ENCODE measurements at places on chromosomes 16 and 17. TPM values are rescaled to one million over a fixed set of nuclear protein-coding genes. Genes with fewer than 3 reads are reported as not detected.
A peak's percentile ranks its signal among the peaks of the same experiment; 100 is the strongest.

DNA sequence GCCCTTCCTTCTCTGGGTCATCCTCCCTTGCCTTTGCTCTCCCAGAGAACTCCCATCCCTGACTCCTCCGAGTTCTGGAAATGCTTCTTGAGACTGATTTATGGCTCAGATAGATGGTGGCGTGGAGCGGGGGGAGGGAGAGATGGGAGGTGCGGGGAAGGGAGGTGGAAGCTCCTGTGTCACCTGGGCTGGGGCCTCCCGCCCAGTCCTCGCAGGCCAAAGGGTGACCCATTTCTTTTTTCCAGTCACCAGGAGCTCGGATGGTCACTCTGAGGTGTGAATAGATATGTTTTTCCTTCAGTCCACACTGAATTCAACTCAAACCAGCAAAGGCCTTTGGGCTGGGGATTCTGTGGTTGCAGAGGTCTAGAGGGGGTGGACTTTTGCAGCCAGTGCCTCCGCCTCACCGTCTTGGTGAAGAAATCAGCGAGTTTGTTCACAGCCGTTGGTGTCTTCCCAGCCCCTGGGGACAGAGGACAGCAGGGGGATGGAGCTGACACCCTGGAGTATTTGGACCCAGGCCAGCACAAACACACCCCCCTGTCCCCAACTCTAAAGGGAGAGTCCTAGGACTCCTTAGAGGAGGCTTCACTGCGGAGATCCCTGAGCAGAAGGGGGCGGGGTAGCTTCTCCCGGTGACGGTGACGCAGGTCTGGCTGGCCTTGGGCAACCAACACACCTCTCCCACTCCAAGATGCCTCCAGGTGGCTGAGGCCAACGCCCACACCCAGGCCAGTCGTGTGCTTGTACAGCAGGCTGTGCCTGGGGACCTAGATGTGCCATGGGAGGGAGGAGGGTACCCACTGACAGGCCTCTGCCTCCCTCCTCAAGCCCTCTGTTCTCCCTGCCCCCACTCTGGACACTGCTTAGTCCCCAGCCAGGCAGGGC lies 80.6 kb downstream of the AMFR start:
- no peaks in the 10 kb centered on the region for H3K36me3 ChIP-seq
- H3K27me3 ChIP-seq = no peaks in the 10 kb centered on the region
- no peak for DNase-seq
- no peaks in the 10 kb centered on the region for H3K4me1 ChIP-seq
- H3K4me3 ChIP-seq = no peak overlapping the region

DNA sequence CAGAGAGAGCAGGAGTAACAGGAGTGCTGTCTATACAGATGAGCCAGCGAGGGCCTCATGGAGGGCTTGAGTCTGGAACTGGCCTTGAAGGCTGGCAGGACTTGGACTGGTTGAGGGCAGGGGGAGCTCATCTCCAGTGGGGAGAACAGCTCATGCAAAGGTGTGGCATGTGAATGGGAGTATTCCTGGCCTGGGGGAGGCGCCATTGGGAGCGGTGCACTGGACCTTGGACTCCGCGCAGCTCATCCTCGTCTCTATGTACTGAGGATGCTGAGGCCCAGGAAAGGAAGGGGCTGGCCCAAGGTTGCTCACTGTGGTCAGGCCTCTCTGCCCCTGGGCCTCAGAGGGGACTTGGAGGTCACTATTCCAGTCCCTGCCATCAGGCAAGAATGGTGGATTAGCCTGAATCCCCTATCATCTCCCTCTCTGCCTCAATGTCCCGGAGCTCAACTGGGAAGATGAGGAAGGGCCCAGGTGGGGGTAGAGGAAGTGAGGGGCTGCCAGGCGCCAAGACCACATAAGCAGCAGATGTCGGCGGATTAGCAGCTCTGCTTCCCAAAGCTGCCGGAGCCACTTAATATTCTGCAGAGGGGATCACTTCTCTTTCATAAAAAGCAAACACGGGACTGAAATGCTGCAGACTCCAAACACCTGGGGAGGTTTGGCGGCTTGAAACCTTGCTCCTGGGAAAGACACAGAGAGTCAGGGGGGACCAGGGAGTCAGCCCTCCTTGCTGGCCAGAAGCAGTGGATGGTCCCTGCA lies 88.9 kb downstream of the SDK2 start:
- H3K27ac ChIP-seq = no peak overlapping the region
- H3K4me1 ChIP-seq = no peaks in the 10 kb centered on the region
- no peaks in the 10 kb centered on the region for H3K36me3 ChIP-seq
- no peak overlapping the region for H3K4me3 ChIP-seq

- peak; percentile 84 for DNase-seq
- H3K4me3 ChIP-seq = no peak overlapping the region
- H3K27me3 ChIP-seq = no peaks in the 10 kb centered on the region
- peaks cover 13% of the 10 kb centered on the region for H3K4me1 ChIP-seq
- no peak overlapping the region for H3K27ac ChIP-seq
These were observed 17.9 kb downstream of the GOSR2 start for GRCh38 chr17:46940692-46941404.

DNA sequence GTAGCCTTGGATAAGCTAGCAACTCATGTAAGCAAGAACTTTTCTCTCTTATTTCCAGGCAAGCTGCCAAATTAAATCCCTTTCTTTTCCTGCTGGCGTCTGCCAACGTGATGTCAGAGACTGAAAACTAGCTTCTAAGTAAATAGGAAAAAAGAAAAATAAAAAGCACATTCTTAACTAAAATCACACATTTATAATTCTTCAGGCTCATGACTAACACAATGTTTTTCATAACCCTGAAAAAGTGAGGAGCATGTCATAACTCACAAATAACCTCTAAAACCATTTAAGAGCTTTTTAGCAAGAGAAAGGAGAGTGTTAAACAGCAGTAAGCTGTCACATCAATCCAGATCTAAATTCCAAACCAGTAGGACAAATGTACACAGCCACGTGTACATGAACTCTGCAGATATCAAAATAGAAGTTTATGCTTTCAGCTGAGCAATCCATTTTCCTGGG lies 110.0 kb downstream of the N4BP1 start:
- peak; percentile 86 for DNase-seq
- H3K27ac ChIP-seq = peak overlapping the region; percentile 51
- peaks cover 26% of the 10 kb centered on the region for H3K4me1 ChIP-seq

GRCh38 chr17:79922116-79922601 lies 82.9 kb upstream of the CBX4 start:
- no peaks in the 10 kb centered on the region for H3K4me1 ChIP-seq
- DNase-seq = peak; percentile 33
- peak overlapping the region; percentile 48 for H3K4me3 ChIP-seq
- H3K36me3 ChIP-seq = no peaks in the 10 kb centered on the region

GRCh38 chr17:81686614-81687013 lies 2.8 kb downstream of the HGS start:
- H3K27me3 ChIP-seq = no peaks in the 10 kb centered on the region
- peaks cover 30% of the 10 kb centered on the region for H3K36me3 ChIP-seq
- H3K27ac ChIP-seq = no peak overlapping the region
- DNase-seq = no peak

GRCh38 chr17:79915850-79916430 lies 76.7 kb upstream of the CBX4 start:
- peak; percentile 55 for DNase-seq
- H3K27me3 ChIP-seq = peaks cover 9% of the 10 kb centered on the region
- H3K4me1 ChIP-seq = no peaks in the 10 kb centered on the region
- H3K4me3 ChIP-seq = no peak overlapping the region

DNA sequence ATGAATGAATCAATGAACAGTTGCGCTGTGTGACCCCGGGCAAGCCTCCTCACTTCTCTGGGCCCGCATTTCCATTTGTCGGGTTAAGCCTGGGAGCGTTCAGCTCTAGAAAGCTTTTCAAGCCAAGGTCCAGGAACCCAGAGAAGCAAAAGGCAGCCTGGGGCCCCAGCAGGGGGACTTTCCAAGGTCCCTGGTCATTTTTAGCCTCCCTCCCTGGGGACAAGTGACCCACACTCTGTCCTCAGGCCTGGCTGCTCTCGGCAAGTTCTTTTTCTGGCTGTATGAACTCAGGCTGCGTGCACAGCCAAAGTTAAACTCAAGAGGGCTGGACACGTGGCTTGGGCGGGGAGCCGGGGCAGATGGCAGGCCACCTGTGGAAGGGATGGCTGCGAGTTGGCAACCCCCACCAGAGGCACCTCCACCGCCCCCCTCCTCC lies 41.4 kb upstream of the CIBAR2 start:
- no peaks in the 10 kb centered on the region for H3K36me3 ChIP-seq
- DNase-seq = no peak
- no peak overlapping the region for H3K27ac ChIP-seq
- H3K27me3 ChIP-seq = no peaks in the 10 kb centered on the region

DNA sequence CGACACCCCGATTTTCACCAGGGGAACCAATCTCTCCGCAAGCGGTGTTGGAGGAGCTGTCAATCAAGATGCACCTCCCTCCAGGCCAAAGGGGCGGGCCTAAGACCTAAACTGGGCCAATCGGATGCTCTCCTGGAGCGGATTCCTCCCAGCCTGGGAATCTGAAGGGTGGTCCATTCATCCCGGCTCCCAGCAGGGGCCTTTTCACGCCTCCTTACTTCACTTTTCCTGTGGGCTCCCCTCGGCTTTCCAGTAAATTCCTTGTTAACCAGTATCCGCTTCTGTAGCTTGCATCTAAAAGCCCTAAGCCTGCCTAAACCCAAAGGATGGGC lies 17.1 kb downstream of the C16orf74 start:
- H3K27me3 ChIP-seq = no peaks in the 10 kb centered on the region
- no peak overlapping the region for H3K4me3 ChIP-seq
- H3K36me3 ChIP-seq = no peaks in the 10 kb centered on the region
- H3K27ac ChIP-seq = no peak overlapping the region
- H3K4me1 ChIP-seq = no peaks in the 10 kb centered on the region

DNA sequence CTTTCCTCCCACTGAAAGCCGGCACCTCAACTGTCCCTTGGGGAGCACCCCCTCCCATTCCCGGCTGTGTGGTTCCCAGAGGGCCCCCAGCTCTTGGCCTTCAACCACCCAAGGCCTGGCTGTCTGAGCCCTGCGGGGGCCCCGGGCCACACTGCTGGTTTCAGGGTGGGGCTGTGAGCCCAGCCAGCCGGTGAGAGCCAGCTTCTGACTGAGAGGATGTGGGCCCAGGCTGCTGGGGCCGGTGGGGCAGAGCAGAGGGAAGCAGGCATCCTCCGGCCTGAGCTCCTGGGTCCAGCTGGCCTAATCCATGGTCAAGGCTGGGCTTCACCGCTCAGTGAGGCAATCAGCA lies 875 bp upstream of the LGALS3BP start:
- DNase-seq = no peak
- no peaks in the 10 kb centered on the region for H3K36me3 ChIP-seq
- no peak overlapping the region for H3K27ac ChIP-seq

The KRTAP3-3 gene
- polyA plus RNA-seq = not detected

GRCh38 chr16:57723170-57723569 lies 12.4 kb upstream of the KATNB1 start:
- no peak overlapping the region for H3K27ac ChIP-seq
- no peaks in the 10 kb centered on the region for H3K27me3 ChIP-seq
- DNase-seq = peak; percentile 22
- H3K4me1 ChIP-seq = no peaks in the 10 kb centered on the region
- no peaks in the 10 kb centered on the region for H3K36me3 ChIP-seq

GRCh38 chr17:3557768-3558583 lies at the start of gene TRPV3:
Gene TRPV3 (minus strand): TSS chr17:3557812. CDS start chr17:3554850, 2,962 bp downstream.
- H3K27ac ChIP-seq = no peak within 1 kb of the TSS
- H3K4me1 ChIP-seq = 0 out of 2 replicates have a peak, but pooled peaks cover 3% of the 10 kb centered on the region
- H3K4me3 ChIP-seq = no peak within 1 kb of the TSS
- DNase-seq = peak; percentile 72
- H3K36me3 ChIP-seq = no peaks in the 10 kb centered on the region

The CEP20 gene
- 53.8 TPM for polyA plus RNA-seq

DNA sequence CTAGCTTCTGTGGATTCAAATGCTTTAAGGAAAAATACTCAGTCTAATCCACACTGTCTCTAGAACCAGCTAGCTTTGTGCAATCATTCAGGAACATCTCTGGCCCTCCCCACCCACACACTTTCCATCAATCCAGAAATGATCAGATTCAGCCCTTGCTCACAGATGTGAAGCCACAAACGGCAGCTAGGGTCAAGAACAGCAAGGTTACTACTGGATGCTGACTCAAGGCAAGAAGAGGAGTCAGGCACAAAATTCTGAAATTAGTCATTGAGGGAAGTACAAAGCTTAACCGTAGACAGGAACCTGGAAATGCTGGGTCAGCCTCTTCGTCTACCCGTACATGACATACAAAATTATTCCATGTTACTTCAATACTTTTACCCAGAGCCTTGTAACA lies 174.6 kb downstream of the CDH13 start:
- no peak overlapping the region for H3K27ac ChIP-seq
- no peak overlapping the region for H3K4me3 ChIP-seq
- H3K4me1 ChIP-seq = peaks cover 12% of the 10 kb centered on the region
- H3K27me3 ChIP-seq = no peaks in the 10 kb centered on the region
- H3K36me3 ChIP-seq = no peaks in the 10 kb centered on the region

DNA sequence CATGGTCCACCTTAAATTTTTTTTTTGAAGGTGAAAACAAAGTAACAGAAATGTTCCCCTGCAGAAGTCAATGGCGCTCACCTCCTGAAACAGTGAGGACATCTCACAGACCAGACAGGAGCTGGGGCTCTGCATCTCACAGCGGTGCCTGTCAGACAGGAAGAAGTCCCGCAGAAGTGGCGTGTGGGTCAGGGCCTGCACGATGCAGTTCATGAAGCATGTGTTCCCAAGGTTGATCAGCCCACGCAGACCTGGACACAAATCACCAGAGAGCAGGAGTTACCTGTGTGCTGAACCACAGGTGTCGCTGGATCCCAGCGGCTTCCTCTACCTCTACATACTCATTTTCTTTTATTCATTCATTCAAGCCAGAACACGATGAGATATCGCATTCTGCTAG lies 24.9 kb downstream of the USP22 start:
- H3K27ac ChIP-seq = no peak overlapping the region
- H3K4me1 ChIP-seq = no peaks in the 10 kb centered on the region
- no peaks in the 10 kb centered on the region for H3K27me3 ChIP-seq
- H3K4me3 ChIP-seq = no peak overlapping the region

GRCh38 chr16:59991171-59991570 lies 1257.1 kb upstream of the GOT2 start:
- H3K36me3 ChIP-seq = no peaks in the 10 kb centered on the region
- DNase-seq = no peak
- no peaks in the 10 kb centered on the region for H3K4me1 ChIP-seq
- H3K27me3 ChIP-seq = no peaks in the 10 kb centered on the region
- no peak overlapping the region for H3K4me3 ChIP-seq

DNA sequence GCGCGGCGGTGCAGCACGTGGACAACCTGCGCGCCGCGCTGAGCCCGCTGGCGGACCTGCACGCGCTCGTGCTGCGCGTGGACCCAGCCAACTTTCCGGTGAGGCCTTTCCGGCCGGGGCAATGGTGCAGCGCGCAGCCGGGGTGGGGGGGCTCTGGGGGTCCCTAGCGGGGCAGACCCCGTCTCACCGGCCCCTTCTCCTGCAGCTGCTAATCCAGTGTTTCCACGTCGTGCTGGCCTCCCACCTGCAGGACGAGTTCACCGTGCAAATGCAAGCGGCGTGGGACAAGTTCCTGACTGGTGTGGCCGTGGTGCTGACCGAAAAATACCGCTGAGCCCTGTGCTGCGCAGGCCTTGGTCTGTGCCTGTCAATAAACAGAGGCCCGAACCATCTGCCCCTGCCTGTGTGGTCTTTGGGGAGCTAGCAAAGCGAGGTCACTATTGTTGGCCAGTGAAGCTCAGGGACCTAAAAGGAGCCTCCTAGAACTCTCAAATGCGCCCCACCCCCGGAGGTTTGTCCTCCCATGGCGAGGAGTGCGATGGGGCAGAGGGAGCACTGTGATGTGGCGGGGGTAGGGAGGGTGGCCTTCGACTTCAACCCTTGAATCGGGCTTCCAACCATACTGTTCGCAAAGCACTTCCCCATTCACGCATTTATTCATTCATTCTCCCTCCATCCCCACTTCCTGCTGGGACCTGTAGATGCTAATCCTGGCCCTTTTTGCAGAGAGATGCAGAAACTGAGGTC lies 770 bp downstream of the HBM start:
- no peaks in the 10 kb centered on the region for H3K4me1 ChIP-seq
- no peak overlapping the region for H3K27ac ChIP-seq
- no peak for DNase-seq
- peaks cover 40% of the 10 kb centered on the region for H3K27me3 ChIP-seq
- no peaks in the 10 kb centered on the region for H3K36me3 ChIP-seq

The HSD17B1 gene
- polyA plus RNA-seq = 3.0 TPM
